Brain microvascular endothelial cell (primary cell): ENCODE measurements at places on chromosomes 2 and 18.
A peak's percentile ranks its signal among the peaks of the same experiment; 100 is the strongest.

GRCh38 chr2:149526689-149527088 is 60.9 kb downstream of the MMADHC start:
- DNase-seq, result no peak

DNA sequence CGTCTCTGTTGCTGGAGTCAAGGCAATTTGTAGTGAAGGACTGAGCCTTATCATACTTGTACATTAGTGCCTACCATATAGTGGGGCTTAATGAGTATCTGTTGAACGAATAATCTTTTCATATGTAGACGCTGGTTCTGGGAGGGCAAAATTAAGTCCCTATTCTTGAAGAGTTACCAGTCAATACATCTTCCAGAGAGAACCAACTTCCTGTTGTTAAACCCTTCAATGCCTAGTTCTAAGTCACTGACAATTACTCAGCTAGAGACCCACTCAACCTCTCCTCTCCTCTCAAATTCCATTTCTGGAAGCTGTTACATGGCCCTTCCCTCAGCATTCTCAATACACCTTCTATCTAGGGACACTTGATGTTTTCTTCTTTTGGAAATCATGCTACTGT is 1.1 kb upstream of the MOB4 start:
- DNase-seq, result no peak

- DNase-seq, result no peak
Observed at GRCh38 chr2:59706729-59707128, 846.7 kb downstream of the BCL11A start.

GRCh38 chr2:240931319-240931949 is 25.3 kb downstream of the CROCC2 start:
- DNase-seq, result no peak

- DNase-seq, result no peak
Observed at GRCh38 chr2:112813280-112813966, 23.2 kb downstream of the IL1B start.

DNA sequence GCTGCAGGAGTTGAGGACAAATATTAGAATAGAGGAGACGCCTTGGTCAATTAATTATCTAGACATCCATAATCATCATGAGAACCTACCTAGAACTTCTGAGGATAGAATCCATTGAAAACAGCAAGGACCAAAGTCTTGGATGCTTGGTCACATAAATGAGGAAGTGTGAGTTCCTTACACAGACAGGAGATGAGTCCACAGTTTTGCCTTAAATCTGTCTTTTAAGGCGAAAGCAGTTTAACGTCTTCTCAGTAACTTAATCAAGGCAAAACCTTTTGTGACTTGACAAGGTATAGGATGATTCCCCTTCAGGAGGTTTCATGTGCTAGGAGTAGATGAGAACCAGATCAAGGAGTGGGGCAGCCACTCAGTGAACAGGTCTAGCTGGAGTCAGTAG is 1783.2 kb upstream of the CELF4 start:
- no peak for DNase-seq

- no peak for DNase-seq
Observed at GRCh38 chr2:106338043-106338442, 130.2 kb downstream of the RGPD3 start.

- DNase-seq, result no peak
Observed at GRCh38 chr18:66695281-66695680, 91.4 kb upstream of the CDH19 start.

DNA sequence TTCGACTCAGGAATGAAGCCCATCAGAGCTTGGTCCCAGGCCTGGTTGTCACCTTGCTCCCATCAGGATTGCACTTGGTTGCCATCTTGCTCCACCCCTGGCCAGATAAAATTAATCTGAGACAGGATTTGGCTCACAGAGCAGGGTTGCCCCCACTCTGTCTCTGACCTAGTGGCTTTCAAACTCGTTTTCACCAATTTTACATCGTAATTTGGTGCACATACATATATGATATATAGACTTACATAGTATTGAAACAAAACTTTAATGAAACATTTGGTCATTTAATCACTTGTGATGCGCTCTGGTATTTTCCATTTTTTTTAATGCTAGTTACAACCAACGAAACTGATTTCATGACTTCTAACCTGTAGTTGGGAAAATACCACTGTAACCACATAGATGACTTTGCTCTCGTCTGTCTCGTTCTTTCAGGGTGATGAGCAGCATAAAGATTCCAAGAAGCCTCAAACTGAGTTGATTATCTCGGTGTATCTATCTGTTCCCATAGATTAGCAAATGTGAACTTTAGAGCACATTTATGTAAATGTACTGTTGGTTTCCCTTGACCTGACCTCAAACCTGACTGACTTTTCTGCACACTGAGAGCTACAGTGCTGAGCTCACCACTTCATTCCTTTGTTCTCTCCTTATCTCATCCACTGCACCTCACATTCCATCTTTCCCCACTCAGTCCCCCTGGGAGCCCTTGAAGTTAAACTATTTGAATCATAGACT is 30.5 kb upstream of the PLB1 start:
- peak; percentile 22 for DNase-seq

- peak; percentile 99 for DNase-seq
Observed at GRCh38 chr2:233426619-233427342, 72.5 kb downstream of the DGKD start.

DNA sequence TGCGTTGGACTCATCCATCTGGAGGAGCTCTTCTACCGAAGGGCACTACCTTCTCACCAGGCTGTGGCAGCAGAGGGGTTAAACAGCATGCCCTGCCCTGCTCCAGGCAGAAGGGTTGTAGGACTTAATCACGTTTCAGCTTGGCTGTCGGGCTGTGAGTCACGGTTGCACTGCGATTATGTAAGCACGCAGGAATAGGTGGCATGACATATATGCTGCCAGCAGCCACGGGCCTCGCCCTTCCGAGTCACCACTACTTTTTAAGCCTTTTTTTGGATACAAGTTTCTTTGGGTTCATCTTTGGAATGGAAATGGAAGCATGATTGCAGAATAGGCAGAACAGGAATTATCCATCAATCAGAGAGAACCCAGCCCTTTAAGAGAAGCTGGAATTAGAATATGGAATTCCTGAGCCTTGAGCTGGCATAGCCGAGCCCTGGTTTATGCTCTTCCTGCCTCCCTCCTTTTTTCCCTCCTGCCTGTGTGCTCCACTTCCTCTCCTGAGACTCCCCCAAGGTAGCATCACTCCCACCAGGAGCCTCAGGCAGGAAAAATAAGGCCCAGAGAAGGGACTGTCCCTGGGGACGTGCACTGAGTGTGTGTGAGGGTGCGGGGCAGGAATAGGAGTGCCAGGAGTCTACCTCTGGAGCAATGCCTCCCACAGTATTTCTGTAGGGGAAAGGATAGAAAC is 86.8 kb downstream of the SEMA4F start:
- DNase-seq, result peak; percentile 87

DNA sequence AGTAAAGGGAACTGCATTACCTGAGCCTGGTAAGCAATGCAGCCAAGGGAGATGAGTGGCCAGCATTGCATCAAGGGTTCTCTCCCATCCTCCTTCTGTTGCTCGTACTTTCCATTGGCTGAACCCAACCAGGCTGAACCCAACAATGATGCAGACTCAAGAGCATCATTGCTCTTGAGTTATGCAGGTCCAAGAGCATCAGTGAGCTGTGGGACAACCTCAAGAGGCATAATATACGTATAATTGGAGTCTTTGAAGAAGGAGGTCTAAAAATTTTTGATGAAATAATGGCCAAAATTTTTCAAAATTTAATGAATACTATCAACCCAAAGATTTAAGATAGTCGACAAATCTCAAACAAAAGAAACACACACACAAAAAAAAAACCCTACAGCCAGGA is 213.0 kb downstream of the RNF152 start:
- DNase-seq, result no peak

- no peak for DNase-seq
Observed at GRCh38 chr2:222756362-222756831, 84.9 kb downstream of the MOGAT1 start.

DNA sequence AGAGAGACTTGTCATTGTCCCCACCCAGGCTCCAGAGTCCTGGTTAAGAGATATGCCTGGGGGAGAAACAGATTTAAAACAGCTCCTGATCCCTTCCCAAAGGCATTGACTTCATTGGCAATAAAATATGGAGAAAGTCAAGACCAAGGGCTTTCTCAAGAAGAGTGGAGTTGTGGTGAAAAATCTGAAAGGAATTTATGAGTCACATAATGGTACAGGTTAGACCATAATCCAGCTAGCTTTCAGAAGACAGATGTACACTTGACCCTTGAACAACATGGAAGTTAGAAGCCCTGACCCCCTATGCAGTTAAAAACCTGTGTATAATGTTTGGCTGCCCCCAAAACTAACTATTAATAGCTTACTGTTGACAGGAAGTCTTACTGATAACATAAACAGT is 599.1 kb upstream of the SOX11 start:
- no peak for DNase-seq

DNA sequence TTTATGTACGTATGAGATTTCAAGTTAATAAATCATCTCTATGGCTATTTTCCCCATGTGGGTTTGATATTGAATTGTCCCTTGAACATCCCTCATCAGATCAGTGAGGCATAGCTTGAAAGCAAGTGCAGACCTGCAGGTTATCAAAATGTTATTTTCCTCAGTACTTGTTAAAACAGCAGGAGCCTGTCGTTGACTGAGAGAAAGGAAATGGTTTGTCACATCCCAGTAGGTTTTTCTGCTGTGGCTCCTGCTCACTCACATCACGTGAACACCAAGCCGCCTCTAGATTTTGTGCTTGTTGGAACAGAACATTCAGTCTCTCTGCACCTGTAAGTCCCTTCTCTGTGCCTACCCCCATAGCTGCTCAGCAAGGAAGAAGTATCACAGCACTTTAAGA is 340.3 kb downstream of the CELF4 start:
- no peak for DNase-seq

GRCh38 chr2:235095569-235095968 is 143.8 kb downstream of the SH3BP4 start:
- no peak for DNase-seq

DNA sequence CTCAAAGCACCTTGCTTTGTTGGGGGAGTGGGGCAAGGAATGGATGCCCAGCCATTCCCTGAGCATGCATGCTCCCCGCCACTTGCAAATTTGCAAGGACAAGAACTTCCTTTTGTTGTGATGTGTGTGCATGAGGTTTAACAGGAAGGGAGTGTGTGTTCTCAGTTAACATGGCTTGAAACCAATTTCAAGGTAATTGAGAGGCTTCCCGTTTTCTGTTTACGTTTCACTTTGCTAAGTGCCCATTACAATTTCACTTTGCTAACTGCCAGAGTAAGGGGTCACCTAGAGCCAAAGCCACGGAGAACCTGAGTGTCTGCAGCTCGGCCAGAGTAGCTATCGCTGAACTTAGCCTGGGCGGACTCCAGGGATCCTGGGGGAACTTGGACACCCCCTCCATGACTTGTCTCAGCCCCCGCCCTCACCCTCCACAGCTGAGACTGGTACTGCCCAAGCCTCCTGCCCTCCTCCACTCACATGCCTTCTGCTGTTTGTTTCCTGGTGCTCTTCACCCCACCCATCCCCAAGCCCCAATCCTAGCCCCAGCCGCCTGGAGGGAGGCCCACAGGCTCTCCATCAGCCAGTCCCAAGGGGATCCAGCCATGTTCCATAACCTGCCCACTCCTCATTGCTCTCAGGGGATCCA is 53.6 kb upstream of the LAPTM4A start:
- DNase-seq, result no peak

DNA sequence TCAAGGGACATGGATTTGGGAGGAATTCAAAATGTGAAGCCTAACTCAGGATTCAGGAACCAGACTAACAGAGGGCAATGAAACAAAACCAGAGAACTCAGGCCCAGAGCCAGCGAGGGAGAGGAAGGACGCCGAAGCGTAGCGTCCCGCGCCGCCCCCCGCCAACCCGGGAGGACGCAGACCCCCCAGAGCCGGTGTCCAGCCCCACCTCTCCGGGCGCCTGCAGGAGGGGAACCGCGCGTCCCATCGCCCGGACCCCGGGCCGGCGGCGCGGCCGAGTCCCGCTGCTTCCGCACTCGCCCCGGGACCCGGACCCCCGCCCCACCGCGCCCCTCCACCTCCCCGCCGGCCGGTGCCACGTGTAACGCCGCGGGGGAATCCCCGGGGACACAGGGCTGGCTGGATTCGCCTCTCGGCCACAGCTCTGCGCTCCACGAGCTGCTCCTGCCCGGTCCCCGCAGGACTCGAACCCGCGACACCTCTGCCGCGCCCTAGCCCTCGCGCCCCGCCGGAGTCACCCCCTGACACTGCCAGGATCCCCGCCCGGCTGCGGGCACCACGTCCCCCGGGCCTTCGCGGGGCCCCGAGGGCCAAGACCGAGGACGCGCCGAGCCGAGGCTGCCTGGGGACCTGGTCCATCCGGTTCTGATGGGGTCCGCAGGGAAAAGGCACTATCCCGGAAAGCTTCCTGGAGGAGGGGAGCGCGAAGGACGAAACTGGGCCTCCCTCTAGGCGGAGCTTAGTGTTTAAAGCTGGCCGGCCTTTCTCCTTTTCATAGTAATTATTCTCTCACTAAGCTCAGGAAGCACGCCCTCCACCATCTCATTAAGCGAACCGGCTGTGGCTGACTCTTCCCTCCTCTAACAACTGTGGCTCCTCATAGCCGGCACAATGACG is 40.4 kb upstream of the FAM124B start:
- no peak for DNase-seq

DNA sequence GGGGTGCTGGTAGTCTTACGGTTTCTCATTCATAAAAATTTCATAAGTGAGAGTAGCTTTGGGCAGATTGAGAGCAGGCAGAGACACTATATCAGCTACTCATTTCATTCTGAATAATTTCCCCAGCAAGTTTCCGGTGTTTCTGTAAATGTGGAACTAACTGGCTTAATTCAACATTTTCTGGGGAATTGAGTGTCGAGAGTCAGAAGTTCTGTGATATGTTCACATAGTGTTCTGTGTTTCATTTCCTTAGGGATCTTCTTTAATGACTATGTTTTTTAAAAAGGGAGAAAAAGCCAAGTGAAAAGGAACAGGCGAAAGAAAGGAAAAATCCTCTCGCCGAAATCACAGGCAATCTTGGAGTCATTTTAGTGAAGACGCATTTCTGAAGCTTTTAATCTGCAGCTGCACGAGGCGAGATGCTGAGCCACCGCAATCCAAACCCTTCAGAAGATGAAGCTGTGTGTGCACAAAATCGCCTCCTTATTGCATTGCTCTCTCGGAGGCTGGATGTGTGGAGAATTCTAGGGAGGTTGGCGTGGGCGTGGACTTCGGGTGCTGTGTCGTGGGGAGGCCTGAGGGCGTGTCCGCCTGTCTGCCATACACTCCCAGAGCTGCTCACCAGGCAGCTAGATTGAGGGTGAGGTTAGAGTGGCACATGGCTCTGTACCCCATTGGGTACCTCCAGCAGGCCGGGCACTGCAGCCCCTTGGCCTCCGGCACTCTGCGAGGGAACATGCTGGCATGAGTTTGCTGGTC is 38.4 kb upstream of the HDAC4 start:
- no peak for DNase-seq
